ENCODE measurements at places on chromosomes 5 and 9.

GRCh38 chr5:153571162-153571561, 80.7 kb downstream of the GRIA1 start:
- DNase-seq, result no peak

DNA sequence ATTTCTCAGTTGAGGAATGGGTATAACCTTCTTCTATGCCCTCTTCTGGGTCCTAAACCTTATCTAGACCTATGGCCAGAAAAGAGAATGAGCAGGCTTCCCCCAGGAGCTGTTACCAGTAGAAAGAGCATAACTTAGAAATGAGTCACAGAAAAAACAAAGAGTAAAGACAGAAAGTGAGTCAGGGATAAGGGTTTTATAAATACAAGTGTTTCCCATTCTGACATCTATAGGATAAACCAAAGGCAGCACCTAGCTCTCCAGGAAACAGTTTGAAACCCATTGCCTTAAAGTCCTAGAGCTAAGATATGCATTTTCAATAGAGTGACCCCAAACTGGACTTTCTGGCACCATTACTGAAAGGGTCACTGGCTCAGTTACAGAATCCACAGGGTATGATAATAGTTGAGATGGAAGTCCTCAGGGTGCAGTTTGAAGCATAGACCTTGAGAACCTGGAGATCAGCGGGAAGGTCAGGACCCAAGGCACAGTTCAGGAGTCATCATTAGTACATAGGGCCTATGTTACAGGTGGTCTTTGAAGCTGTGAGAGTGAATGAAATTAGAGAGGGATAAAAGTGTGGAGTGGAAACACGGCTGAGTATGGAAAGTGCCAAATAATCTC, 42.7 kb upstream of the LIFR start:
- DNase-seq, result no peak

- no peak for DNase-seq
These were observed 55.9 kb downstream of the MLLT3 start for GRCh38 chr9:20566401-20566800.

GRCh38 chr5:173498286-173498685, 118.2 kb downstream of the BOD1 start:
- no peak for DNase-seq

GRCh38 chr5:25892211-25892610, 1146.2 kb downstream of the CDH9 start:
- DNase-seq, result no peak

DNA sequence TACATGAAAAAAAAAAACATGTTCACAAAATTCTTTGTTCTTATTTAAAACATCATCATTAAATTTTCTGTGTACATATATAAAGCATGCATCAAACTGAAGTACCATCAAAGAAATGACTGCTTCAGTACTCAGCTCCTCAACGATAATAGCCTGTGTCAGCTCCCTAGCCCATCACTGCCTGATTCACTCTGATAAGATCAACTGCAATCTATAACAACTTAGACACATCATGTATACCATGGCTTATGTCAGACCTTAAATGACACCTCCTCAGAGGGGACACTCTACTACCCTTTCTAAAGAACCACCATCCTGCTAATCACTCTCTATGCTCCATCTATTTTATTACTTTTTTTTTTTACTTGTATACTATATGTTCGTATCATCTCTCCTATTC, 200.5 kb upstream of the TLE4 start:
- no peak for DNase-seq

DNA sequence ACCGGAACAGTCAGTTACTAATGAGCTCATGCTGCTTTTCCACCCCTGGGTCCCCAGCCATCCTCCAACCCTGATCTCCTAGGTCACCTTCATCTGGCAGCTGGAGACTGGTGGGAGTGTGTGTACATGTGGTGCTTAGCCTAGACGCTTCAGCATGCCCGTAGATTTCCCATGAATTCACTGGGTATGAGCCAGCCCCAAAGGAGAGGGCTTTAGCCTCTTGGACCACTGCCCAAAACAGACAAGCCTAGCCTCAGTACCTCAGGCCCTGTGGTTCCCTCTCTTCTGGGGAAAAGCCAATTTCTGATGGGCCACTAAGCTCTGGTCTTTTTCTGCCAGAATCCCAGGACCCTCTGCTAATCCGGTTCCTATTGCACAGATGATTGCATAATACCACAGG, 48.0 kb upstream of the ASTN2 start:
- no peak for DNase-seq

DNA sequence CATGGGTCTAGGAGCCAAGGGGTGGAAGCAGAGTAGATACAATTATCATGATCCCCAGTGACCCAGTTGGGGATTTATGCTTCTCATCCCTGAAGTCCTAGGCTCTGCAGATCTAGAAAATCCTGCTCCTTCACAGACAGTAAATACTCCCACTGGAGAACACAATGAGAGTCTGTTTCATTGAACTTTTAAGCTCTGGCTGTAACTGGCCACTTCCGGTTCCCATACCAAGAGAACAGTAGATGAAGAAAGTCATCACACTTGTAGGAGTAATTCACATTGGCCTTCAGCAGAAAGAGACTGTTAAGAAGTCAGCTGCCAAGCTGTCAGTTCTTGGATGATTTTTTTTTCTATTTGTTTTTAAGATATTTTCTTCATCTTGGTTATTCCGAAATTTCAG, 597.1 kb downstream of the ACTL7B start:
- DNase-seq, result no peak

DNA sequence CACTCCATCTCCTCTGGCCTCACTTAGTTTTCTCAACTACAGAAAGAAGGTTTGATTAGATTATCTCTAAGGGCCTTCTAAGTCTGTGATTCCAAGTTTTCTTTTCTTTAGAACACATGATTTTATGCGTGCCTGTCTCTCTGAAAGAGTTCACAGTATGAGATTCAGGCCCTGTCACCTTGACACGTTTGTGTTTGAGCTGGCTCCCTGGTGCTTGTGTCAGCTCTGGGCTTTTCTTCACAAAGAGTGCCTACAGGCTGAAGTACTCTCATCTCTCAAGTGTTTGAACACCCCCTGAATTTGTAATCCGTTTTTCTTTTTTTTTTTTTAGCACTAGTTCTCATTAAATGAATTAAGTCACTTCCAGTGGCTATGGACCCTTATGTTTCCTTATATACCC, 306.9 kb upstream of the C9orf72 start:
- DNase-seq, result no peak

- no peak for DNase-seq
These were observed 175.8 kb downstream of the CACNA1B start for GRCh38 chr9:138053321-138053868.

DNA sequence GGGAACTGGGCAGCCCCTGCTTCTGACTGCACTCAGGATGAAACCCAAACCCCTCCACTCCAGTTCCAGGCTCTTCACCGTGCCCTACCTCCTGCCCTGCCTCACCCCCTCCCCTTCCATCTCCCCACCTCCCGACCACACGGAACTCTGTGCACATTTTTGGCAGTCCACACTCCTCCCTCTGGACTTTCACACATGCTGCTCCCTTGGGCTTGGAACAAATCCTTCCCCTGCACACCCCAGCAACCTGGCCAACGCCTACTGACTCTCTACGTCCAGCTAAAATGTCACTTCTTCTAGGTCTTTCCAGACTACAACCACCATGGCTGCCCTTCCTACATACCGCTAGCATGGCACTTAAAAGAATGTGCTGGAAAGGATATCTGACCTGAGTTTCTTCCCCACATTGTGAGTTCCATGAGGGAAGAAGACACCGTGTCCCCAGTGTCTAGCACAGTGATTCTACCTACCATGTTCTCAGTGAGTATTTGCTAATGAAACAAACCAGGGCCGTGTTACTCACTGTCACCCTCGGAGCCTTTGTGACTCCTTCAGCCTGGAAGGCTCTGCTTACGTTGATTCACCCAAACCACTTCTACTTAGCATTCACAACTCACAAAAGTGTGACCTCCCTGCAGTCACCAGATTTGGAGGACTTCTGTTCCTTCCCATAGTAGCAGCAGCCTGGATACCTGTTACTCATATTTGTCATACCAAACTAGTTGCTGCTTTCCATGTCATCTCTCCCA, 18.7 kb downstream of the RETREG1 start:
- no peak for DNase-seq

DNA sequence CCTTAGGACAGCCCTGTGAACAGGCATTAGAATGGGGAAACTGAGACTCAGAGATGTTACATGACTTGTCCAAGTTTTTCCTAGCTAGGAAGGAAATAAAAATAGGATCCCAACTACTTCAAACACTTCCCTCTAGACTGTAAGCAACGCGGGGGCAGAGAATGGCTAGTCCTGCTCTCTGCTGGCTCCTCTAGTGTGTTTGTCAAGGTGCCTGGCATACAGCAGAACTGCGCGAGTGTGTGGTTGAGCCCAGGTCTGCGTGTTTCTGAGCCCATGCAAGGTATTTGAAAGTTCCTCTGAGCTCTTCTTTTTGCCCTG, 152.5 kb downstream of the MACROH2A1 start:
- DNase-seq, result no peak

DNA sequence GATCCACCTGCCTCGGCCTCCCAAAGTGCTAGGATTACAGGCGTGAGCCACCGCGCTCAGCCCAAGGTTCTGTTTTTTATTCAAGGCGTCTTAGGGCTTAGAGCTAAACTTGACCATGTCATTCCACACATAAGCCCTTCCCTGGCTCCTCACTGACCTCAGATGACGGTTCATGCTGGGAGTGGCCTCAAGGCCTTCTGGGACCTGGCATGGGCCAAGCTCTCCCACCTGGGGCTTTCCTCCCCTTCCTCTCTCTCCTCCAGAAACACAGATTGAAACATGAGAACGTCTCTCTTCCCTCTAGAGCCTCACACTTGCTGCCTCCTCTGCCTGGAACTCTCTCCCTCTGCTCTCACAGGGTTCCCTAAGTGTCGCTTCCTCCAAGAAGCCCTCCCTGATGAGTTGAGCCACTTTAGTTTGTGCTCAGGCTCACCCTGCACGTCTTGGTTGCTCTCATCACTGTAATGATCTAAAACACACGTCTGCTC, 155.6 kb upstream of the IER5L start:
- DNase-seq, result no peak

DNA sequence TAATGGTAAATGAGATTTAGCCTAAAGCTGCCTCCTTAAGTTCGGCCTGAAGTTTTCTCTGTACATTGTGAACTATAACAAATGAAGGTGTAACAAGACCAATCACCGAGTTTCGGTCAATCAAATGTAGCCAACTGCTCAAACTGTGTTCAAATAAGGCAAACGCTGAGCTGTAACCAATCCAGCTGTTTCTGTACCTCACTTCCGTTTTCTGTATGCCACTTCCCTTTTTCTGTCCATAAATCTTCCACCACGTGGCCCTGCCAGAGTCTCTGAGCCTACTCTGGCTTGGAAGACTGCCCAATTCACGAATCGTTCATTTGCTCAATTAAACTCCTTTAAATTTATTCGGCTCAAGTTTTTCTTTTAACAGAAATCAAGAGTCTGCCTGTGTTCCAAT, 193.5 kb upstream of the KLF9 start:
- DNase-seq, result no peak

DNA sequence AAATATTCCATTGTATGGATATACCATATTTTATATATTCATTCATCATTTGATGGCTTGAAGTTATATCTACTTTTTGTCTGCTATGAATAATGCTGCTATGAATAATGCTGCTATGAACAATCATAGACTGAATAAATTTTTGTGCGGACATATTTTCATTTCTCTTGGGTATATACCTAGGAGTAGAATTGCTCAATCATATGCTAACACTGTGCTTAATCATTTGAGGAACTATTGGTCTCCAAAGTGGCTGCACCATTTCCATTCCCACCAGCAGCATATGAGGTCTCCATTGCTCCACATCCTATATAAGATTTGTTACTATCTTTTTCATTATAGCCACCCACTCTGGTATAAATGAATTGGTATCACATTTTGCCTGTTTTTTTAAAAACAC, 18.3 kb upstream of the TEK start:
- DNase-seq, result no peak

- peak; percentile 17 for DNase-seq
These were observed 1.2 kb downstream of the CXXC5 start for GRCh38 chr5:139649082-139649991.

- no peak for DNase-seq
These were observed 420.0 kb upstream of the SLC30A5 start for GRCh38 chr5:68673823-68674180.

DNA sequence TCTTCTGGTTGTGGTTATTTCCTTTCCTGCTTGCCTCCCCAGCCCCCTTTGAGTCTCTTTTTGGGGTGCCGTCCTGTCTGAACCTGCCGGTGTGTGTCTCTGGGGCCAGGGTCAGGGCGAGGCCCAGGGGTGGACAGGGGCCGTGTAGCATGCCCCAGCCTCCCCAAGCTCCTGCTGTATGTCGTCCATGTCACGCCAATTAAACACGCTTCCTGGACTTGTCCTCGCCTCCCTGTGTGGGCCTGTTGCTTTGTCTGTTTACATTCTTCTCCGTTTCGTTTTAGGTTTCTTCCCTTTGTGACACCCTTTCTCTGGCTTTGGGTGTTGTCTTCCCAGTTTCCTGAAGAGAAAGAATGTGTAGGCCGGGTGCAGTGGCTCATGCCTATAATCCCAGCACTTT, 28.5 kb upstream of the HMCN2 start:
- no peak for DNase-seq

GRCh38 chr5:137792303-137792702, 38.1 kb upstream of the HNRNPA0 start:
- DNase-seq, result no peak

- no peak for DNase-seq
These were observed 101.6 kb downstream of the TRIO start for GRCh38 chr5:14244721-14245120.

DNA sequence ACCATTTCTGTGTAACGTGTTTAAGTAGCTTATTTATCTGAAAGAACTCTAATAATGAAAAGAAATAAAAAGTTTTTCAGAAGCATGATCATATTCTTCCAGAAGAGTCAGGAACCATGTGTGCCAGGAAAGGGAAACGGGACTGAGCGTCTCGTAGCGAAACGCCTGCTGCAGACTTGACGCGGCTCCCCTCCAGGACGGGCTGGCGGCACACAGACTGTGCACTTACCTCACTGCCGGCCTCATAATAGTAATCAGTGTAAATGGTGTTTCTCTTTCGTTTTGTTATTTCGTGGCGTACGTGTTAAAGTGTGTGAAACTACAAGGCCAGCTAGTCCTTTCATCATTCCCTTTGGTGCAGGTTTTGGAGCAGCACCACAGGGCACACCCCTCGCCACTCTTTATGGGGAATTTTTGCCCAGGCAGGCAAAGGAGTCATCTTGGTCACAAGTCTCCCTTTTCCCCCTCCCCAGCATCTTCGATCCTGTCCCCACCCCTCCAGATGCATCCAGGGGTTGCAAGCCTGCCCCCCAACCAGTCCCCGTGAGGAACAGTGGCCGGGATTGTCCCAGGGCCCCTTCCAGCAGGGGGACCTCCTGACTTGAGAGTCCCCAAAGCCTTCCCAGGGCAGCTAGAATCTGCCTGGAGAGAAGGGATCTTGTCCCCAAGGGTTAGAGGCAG, 233.1 kb downstream of the FANCC start:
- no peak for DNase-seq

- no peak for DNase-seq
These were observed 29.9 kb upstream of the GNA14 start for GRCh38 chr9:77677957-77678535.

GRCh38 chr5:132054697-132055440, 5.6 kb upstream of the IL3 start:
- no peak for DNase-seq

GRCh38 chr5:8954801-8955200, 591.1 kb downstream of the SEMA5A start:
- DNase-seq, result no peak
